NCI-H146 (cell line): ENCODE measurements at places on chromosomes 5 and 9.

DNA sequence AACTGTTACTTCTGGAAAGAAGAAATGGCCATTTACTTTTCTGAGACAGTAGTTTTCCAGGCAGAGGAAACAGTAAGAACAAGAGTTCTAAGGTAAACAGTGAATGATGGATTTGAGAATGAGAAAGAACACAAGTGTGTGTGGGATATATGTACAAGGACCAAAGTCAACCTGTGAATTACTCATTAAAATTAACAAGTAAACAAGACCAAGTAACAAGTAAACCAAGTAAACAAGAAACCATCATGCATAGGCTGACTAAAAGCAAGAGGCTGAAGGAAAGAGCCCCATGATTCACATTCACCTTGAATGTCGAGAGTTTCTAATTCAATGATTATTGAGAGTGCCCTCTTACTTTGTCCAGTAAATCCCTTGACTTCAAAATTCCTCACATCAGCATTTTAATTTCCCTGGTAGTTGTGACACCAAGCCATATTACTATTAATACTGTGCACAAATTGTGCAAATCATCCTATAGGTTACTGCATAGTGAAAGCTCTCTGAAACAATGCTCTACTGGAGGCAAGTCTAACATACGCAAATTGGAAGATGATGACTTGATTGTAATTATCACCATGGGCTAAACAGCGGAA, 9.8 kb upstream of the MARCOL start:
- no peak for DNase-seq

DNA sequence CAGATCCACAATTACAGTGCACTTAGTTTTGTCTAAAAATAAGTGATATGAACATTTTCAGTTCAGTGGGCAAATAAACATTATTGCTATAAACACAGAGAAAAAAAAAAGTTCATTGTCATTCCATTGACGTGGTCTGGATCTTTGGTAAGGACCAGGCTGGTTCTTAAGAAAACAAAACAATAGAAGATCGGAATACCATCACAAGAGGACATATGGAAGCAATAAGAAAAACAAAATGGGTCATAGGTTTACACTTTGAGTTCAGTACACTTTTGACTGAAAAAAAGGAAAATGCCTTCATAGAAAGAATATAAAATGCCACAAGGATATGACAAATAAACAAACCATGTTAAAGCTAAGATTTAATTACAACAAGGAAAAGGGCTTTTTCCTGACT, 289.5 kb upstream of the TYRP1 start:
- no peak for DNase-seq

- DNase-seq = no peak
Observed at GRCh38 chr5:86909418-86910295, 291.9 kb downstream of the COX7C start.

GRCh38 chr5:10536931-10537579, 26.8 kb upstream of the ANKRD33B start:
- no peak for DNase-seq

GRCh38 chr5:107949688-107950341, 279.1 kb upstream of the EFNA5 start:
- no peak for DNase-seq

DNA sequence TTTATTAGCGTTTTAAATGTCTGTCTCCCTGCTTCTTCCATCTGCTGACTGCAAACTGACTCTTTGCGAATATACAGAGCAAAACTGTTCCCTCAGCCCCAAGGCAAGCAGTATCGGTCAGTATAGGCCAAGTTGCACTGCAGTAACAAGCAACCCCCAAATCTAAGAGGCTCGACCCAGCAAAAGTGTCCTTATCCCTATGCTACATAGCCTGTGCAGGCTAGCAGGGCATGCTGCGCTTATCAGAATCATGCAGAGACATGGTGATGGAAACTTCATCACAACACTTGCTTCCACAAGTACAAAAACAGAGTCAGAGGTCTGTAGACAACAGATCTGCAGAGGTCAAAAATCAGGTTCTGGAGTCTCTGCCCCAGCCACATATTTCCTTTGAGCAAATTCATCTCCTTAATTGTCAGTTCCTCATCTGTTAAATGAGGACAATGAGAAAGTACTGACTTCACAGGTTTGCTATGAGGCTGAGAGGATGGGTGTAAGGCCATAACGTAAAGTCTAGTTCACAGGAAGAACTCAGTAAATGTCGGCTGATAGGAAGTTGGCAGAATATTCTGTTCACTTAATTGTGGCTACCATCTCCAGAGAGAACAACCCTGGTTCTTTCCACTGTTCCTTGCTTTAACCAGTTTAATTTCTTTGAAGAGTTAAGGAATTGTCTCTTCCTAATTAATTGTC, 9.6 kb upstream of the IL17B start:
- no peak for DNase-seq

- DNase-seq = no peak
Observed at GRCh38 chr5:15545082-15545481, 45.1 kb downstream of the FBXL7 start.

DNA sequence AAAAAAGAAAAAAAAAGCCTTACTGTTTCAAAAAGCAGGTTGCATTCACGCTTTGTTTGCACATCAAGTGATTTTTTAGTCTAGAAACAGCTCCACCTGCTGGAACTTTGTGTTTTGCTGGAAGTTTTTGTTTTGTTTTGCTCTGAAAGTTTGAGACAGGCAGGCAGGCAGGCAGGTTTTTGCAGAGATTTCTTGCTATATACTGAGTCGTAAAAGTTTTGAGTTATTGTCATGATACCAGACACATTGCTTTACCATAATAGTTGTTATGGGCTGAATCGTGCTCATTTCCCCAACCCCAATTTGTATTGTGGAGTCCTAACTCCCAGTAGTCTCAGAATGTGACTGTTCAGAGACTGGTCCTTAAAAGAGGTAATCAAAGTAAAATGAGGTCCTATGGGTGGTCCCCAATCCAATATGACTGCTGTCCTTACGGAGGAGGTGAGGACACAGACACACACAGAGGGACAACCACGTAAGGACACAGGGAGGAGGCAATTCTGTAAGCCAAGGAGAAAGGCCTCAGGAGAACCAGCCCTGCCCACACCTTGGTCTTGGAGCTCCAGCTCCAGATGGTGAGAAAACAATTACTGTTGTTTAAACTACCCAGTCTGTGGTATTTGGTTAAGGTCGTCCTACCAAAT, 20.9 kb downstream of the OR2Y1 start:
- peak; percentile 3 for DNase-seq

- DNase-seq = peak; percentile 84
Observed at GRCh38 chr5:155460501-155460931, 447.0 kb downstream of the KIF4B start.

- DNase-seq = no peak
Observed at GRCh38 chr5:177372910-177373309, 11.3 kb upstream of the SLC34A1 start.

GRCh38 chr5:81853030-81853357, 102.1 kb upstream of the SSBP2 start:
- DNase-seq = peak; percentile 75

DNA sequence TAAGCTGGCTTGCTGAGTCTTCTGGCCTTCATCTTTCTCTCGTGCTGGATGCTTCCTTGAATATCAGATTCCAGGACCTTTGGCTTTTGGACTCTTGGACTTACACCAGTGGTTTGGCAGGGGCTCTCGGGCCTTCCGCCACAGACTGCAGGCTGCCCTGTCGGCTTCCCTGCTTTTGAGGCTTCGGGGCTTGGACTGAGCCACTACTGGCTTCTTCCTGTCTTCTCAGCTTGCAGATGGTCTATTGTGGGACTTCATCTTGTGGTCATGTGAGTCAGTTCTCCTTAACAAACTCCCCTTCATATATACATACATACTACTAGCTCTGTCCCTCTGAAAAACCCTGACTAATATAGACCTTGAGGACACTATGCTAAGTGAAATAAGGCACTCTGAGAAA, 78.3 kb upstream of the SSBP2 start:
- DNase-seq = no peak

- DNase-seq = no peak
Observed at GRCh38 chr5:157290156-157290980, 24.4 kb downstream of the CYFIP2 start.

DNA sequence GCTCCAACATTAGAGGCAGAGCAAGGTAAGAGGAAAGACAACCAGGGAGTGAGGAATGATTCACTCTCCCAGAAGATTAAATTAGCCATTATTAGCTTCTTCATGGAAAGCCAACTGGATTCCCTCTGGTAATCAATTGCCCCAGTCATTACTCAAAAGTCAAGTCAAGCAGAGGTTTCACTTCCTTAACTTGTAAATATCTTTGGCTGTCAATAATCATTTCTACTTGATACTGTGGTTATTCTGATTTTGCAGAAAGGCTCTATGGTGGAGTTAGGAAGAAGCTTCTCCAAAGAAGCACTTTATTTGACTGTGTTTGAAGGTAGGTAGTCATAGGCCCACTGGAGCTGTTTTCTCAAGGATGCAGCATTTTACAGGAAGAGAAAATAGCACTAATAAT, 78.0 kb downstream of the JAKMIP2 start:
- no peak for DNase-seq

- DNase-seq = no peak
Observed at GRCh38 chr9:90018688-90019087, 413.9 kb downstream of the GADD45G start.

DNA sequence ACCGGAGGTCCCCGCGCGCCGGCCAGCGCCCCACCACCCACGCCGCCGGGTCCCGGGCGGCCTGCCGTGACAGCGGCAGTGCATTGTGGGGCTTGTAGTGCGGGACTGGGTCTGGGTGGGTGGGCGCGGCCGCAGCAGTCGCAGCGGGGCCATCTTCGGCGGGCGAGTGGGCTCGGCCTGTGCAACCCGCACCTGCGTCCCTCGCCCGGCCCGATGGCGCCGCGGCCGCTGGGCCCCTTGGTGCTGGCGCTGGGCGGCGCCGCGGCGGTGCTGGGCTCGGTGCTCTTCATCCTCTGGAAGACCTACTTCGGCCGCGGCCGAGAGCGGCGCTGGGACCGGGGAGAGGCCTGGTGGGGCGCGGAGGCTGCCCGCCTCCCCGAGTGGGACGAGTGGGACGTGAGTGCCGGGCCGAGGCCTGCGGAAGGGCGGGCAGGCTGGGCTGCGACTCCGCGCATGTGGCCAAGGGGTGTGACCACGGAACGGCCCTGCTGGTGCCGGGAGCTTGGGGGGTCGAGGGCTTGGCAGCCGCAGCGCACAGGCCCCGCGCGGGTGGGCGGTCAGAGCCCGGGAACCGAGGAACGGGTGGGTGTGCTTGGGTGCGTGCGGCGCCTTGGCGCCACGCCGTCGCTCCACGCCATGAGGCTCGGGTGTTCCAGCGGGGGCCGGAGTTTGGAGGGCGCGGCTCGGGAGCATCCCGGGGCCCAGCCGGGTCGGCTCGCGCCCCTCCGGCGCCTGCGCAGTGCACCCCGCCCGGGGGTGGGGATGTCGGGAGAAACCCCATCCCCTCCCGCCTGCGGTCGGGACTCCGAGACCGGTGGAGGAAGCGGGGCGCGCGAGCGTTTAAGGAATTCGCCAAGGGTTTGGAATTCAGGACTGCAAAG, at the start of gene ARL10:
Gene ARL10, plus strand, starts transcription at position 137 of the 881 bp plus-strand sequence. Its CDS starts 77 bp downstream, at position 214.
- DNase-seq = peak; percentile 55
